ENCODE measurements at places on chromosomes 12 and 14.

- no peak for DNase-seq
Observed at GRCh38 chr14:38505221-38505972, 249.5 kb upstream of the CLEC14A start.

- no peak for DNase-seq
Observed at GRCh38 chr14:51455041-51455835, 196.5 kb upstream of the FRMD6 start.

DNA sequence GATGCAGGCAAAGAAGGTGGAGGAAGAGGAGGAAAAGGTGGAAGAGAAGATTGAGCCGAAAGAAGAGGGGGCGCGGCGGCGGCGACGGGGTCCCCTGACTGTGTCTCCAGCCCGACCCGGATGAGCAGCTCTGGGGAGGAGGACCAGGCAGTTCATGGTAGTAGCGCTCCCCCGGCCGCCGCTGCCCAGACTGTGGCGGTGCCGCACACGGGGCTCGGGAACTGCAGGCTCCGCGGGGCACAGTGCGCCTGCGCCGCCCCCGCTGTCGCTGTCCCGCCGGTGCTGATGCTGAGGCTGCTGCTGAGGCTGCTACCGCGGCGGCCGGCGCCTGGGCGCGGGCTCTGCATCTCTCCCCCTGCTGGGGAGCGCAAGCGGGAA lies at the start of gene KCNH5:
KCNH5 (minus strand) TSS at position 225 of the 378 bp plus-strand sequence. CDS start 272 bp downstream, outside the sequence.
- DNase-seq: no peak

- no peak for DNase-seq
Observed at GRCh38 chr12:117044311-117044710, 54.9 kb downstream of the TESC start.

DNA sequence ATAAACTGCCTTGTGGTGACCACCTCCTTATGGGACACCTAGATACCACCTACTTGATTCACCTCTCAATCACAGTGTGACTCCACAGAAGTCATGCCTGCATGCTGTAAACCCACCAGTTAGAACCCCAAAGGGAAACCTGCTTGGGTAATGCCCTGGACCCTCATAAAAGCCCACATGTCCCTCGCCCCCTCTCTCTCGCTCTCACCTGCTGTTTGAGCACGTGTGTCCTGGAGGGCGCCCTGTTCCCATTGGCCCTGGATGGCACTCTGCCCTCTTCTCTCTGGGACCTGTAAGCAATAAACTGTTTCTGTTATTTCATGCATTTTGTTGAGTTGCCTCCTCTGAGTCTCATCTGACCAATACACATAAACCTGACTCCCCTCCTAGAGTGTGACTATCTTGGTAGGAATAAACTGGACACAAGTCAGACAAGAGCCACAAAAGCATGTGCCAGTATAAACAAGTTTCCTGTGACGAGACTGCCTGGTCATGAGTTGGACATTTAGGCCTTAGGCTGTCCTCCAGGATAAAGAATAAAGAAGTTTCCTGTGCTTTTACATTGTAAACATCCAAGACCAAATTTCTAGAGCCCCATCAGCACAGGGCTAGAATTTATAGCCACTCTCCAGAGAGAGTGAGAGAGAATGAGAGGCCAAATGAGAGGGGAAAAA lies 8.6 kb downstream of the IFI27L2 start:
- no peak for DNase-seq

DNA sequence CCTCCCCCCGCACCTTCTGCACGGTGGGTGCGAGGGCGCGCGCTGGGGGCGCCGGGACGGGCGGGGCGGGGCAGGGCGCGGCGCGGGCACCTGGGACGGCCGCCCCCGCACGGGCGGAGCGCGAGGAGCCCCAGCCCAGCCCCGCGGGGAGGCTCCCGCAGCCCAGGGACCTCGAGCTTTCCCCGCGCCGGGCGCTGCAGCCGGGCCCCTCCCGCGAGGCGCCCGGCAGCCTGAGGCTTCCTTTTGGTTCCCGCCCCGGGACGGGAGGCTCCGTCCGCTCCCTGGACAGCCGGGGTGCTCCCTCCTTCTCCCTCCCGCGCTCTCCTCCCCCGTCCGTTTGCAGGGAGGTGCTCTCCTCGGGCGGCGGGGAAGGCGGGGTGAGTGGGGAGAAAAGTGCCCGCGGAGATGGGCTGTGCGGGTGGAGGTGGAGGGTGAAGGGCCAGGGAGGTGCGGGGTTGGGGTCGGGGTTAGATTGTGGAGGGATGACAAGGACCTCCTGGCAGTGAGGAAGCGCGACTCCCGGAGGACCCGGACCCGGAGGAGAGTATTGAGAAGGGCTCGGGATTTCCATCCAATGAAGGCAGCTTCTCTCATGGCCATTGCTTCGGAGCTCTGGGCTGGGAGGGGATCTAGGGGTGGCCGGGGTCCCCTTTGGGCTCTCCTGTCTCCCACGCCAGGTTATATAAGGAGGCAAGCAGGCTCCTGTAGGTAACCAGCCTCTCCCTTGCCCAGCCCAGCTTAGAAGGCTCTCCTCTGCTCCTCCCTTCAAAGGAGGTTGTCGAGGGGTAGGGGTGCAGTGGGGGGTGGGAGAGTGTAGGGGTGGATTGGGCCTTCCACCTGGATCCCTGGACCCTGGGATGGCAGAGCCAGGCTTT lies 645 bp downstream of the JDP2 start:
- no peak for DNase-seq

Measured in NCI-H2029 treated with DMSO at 0.1 percent for 48 hours (cell line).